Stimulated activated CD8-positive, alpha-beta memory T cell treated with anti-CD3 and anti-CD28 coated beads, Interleukin-4, amount 100 ng/mL, for 1 hour (primary cell): ENCODE measurements at places on chromosomes 2 and 18.

- DNase-seq, result no peak
These were observed 555.0 kb upstream of the TMEFF2 start for GRCh38 chr2:192749611-192750200.

- DNase-seq, result no peak
These were observed 33.0 kb upstream of the GLS start for GRCh38 chr2:190847504-190848081.

- no peak for DNase-seq
These were observed 818.8 kb downstream of the SLC4A3 start for GRCh38 chr2:220446106-220446712.

DNA sequence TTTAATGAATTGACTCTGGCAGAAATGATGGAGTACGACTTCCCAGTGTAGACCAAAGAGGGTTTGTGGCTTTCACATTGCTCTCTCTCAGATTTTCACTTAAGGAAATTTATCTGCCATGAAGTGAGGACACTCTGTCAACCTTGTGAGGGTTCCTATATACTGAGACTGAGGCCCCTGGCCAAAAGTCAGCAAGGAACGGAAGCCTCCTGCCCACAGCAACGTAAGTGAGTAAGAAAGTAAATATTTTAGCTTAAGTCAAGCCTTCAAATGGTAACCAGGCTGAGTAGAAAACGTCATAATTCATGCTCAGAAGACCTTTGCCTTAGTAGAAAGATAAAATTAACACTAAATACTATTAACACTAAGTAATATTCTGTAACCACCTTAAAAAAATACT, 1080.5 kb upstream of the ACVR2A start:
- DNase-seq, result no peak
